Left ventricle myocardium superior (tissue), 1 donor: ENCODE measurements at places on chromosomes 1 and 21.
A peak's percentile ranks its signal among the peaks of the same experiment; 100 is the strongest.

DNA sequence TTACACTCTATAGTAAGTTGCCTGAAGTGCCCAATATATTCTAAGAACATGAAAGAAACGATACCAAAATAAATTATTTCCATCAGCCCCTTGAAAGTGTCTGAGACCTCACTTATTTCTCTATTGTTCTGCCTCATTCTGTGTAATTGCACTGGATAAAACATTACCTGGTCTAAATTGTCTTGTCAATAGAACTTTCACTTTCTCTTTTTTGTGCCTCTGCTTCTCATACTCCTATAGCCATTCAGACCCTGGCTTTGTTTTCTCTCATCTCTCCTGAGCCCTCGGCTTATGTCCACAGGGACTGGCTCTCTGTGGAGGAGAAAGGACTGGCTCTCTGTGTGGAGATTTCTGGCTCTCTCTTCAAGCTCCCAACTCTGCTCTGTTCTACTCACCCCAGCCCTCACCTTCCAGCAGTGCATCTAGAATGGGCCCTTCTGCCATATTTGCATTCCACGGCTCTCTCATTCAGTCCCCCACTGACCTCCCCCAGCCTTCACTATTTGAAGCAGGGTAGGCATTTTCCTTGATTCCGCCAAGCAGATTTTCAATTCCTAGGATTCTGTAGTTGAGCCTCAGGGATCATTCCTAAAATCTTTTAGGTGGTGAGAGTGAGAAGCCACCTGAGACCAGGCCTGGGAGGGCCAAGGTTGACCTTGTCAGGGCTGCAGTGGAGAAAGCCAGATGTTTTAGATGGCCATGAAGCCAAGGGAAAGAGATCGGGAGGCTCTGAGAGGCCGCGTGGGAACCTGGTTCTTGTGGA, 15.9 kb upstream of the GALNT2 start:
- DNase-seq: no peak

- no peak for DNase-seq
Measured at GRCh38 chr1:195756109-195756508, 852.1 kb downstream of the KCNT2 start.

DNA sequence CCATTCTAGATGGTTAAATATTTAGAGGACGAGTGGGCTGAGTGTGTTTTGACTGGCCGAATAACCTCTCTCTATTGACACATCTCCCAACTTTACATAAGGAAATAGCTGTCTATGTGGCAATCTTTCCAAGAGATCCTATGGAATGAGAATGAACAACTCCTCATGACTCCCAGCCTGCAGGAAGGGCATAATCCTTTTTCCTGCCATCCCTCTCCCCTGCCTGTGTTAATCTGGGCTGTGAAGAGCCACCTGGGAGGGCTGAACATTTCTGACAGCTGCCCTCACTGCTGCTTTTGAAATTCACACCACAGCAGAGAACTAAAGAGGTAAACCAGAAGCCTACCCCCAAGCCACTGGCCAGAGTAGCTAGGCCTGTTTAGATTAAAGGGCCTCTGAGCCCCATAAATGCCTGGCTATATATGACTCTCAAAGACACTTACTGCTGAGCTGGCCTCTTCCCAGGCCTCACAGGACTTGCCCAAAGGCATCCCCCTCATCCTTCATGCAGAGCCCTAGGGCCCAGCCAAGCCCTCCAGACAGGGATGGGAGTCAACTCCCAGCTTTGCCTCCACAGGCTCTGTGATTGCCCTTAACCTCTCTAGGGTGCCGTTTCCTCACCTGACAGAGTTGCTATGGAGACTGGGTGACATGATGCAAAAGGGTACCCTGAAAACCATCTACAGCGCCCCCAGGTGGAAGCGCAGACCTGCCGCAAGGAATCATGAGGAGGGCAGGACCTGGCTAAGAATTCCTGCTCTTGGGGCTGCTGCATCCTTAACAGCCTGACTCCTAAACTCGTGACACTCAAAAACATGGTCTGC, 42.0 kb upstream of the LDLRAP1 start:
- no peak for DNase-seq

GRCh38 chr1:229098361-229098760, 172.6 kb upstream of the RAB4A start:
- no peak for DNase-seq

DNA sequence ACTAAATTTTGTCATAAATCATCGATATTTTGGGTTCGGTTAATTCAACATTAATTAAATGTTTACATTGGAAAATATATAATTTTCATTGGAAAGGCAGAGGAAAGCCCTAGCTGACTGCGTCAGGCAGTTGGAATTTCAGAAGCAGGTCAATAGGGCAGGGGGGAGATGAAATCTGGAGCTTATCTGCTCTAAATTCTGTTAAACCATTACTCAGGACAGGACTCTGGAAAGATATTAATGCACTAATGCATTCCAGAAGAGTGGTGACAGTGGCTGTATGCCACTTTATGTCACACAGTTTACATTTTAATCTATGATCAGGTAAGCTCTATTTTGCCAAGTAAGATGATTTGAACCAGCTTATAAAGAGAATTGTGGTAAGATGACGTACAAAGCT, 153.0 kb upstream of the B3GALT2 start:
- DNase-seq: no peak

DNA sequence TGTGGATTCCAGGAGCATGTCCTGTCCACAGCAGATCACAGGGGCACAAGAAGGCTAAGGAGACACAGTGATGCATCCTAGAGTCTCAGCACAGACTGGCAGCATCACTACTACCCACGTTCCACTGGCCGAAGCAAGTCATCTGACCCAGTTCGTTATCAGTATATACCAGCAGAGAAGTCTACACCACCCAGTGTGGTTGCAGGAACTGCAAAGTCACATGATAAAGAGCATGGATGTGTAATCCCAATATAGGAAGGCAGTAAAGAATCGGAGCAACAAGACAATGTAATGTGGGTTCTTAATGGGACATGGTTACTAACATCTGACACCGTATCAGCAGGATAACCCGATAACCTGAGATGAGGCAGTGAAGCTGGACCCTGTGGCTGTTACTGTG, 246.6 kb downstream of the RRAGC start:
- no peak for DNase-seq

- no peak for DNase-seq
Measured at GRCh38 chr1:184734980-184735379, 19.7 kb downstream of the EDEM3 start.

DNA sequence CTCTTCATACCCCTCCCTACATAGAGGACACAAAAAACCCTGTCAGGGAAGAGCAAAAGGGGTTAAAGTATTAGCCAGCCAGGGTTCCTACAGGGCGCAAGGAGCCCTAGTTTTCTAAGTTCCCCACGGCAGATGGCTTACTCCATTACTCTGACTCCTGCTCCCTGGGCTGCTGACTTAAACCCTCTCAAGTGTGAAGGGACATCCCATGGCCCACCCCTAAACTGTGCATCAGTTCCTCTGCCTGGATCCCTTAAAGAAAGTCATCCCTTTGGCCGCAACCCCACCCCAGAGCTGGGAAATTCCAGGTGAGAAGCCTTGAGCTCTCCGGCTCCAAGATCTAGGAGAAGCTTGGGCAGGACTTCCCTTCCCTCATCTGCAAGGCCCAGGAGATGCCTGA, 236.0 kb downstream of the TOMM20 start:
- no peak for DNase-seq

GRCh38 chr1:18907917-18908845, 5.8 kb upstream of the ALDH4A1 start:
- DNase-seq: no peak

DNA sequence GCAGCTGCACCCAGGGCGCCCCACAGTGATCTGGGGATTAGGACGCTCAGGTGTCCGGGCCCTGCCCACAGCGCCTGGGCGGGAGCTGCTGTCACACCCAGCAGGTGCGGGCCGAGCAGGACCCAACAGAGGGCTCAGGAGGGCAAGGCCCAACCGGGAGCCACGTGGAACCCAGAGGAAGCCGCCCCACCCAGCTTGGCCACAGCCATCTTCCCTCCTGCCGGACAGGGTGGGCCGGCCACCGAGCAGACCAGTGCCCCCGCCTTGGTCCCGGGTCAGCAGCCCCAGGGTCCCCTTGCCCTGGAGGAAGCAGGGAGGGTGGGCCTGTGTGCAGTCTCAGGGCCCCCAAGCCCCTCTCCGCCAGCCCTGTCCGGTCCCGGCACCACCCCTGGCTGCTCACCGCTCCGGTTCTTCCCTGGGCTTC, 6.3 kb upstream of the TTLL10 start:
- DNase-seq: peak; percentile 18

GRCh38 chr1:91569411-91570119, 68.9 kb downstream of the CDC7 start:
- DNase-seq: peak; percentile 91

DNA sequence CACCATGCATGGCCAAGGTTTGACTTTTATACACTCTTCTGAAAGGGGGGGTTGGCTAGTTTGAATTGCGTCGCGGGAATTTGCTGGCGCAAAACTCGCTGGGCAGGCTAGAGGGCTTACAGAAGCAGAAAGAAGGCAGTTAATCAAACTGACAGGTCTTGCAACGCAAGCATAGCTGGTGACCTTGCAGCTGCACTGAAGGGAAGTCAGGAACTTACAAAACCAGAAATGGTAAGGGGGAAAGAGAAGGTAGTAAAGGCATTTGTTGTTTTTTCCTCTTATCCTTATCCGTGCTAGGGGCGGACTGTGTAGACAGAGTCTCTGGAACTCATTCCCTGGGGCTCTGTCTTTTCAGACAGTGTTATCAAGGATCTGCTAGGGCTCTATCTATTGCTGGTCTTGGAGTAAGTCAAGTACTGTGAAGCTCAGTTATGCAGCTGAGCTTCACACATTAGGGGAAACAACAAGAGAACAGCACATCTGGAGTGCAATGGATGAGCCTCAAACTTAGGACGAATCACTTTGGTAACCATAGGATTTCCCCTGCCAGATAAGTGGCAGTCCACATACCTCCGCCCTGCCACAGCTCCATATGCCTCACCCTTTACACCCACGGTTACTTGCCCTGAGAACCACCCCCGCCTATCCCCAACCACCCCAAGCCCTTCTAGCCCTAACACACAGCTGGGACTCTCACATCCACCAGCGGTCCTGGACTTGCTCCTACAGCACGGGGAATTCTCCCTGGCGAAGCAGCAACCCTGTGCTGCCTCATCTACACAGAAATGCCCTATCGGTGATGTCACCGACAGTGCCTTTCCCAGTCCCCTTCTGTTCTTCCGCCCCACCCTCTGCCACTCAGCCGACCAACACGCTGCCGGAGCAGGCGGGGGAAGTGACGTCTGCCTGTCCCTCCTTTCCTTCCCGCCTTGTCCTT, 251.4 kb downstream of the FAM72C start:
- peak; percentile 32 for DNase-seq

DNA sequence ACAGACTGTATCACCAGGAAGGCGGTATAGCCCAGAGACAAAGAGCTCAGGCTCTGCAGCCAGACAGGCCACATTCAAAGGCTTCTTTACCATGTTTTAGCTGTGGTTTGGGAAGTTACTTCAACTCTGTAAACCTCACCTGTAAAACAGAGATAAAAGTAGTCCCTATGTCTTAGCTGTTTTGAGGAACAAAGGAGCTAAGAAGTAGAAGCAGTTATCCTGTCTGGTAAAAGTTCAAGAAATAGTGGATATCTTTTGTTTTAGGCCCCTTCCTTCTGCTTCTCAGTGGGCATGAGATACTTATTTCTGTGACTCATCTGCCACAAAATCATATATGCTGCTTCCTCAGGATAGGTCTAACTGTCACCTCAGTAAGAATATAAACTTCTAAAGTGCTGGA, 6.5 kb downstream of the CD34 start:
- no peak for DNase-seq

DNA sequence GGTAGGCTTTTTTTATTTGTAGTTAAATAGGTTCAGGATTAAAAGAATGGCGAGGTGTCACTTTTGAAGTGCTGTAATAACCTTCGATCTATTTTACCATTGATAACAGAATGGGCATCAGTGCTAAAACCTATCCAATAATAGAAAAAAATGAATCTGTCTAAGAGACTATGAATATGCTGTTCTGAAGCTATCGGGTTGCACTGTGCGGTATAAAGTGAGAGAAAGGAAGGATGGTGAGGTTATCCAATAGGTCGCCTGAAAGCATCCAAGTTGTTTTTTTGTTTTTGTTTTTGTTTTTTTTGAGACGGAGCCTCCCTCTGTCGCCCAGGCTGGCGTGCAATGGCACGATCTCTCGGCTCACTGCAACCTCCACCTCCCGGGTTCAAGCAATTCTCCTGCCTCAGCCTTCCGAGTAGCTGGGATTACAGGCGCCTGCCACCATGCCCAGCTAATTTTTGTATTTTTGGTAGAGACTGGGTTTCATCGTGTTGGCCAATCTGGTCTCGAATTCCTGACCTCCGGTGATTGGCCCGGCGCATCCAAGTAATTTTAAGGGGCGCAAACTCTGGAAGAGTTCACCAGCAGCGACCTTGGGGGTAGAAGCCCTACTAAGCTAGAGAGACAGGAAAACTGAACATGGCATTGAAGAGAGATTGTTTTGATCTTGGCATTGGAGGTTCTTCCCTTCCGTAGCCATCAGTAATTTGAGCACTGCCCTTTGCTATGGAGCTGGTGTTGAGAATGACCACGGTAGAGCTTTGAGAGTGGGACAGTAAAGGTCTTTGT, 8.7 kb upstream of the MDM4 start:
- no peak for DNase-seq

DNA sequence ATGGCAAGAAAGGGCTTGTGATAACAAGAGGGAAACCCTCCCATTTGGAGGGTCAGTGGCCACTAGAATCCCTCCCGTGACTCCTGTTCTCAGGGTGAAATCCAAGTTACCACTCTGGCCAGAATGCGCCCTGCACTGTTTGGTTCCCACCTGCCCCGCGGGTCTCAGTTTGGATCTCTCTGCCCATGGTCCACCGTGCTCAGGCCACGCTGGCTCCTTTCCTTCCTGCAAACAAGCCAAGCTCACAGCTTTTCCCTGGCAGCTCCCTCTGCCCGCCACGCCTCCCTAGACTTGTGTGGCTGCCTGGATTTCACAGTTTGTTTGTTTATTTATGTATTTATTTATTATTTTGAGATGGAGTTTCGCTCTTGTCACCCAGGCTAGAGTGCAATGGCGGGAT, 179.5 kb upstream of the VAMP3 start:
- DNase-seq: no peak
